Progenitor cell of endocrine pancreas (in vitro differentiated cells): ENCODE measurements at places on chromosomes 6 and 20. TPM values are rescaled to one million over a fixed set of nuclear protein-coding genes. Genes with fewer than 3 reads are reported as not detected.

Gene PDE7B
- 0.07 TPM in 1 of 2 replicates, not detected in the other for total RNA-seq

Gene RBM24
- total RNA-seq: 1.2 and 1.5 TPM in 2 replicates

Gene GSTA2
- 4.6 and 10.7 TPM in 2 replicates for total RNA-seq

GRCh38 chr20:43787937-43788336 lies 61.1 kb upstream of the GTSF1L start:
- no peak overlapping the region for H3K4me3 ChIP-seq
- H3K4me1 ChIP-seq: no peaks in the 10 kb centered on the region
- no peak for DNase-seq
- peaks cover 3% of the 10 kb centered on the region for H3K27me3 ChIP-seq
- no peak overlapping the region for H3K27ac ChIP-seq

- DNase-seq: no peak
- H3K27ac ChIP-seq: no peak overlapping the region
- no peaks in the 10 kb centered on the region for H3K4me1 ChIP-seq
- H3K27me3 ChIP-seq: peaks cover 25% of the 10 kb centered on the region
- no peaks in the 10 kb centered on the region for H3K36me3 ChIP-seq
Measured at GRCh38 chr20:44171775-44172571, 15.0 kb downstream of the JPH2 start.

- no peak overlapping the region for H3K4me3 ChIP-seq
- H3K36me3 ChIP-seq: no peaks in the 10 kb centered on the region
- H3K27ac ChIP-seq: no peak overlapping the region
- peaks cover 5% of the 10 kb centered on the region for H3K4me1 ChIP-seq
Measured at GRCh38 chr20:43450841-43451799, 6.6 kb upstream of the SRSF6 start.
